ENCODE measurements at places on chromosomes 5 and 9.
A peak's percentile ranks its signal among the peaks of the same experiment; 100 is the strongest.

GRCh38 chr5:160769301-160769700 lies 82.7 kb downstream of the ATP10B start:
- peak; percentile 88 for DNase-seq

- no peak for DNase-seq
Measured at GRCh38 chr5:88836195-88836838, 46.7 kb downstream of the MEF2C start.

DNA sequence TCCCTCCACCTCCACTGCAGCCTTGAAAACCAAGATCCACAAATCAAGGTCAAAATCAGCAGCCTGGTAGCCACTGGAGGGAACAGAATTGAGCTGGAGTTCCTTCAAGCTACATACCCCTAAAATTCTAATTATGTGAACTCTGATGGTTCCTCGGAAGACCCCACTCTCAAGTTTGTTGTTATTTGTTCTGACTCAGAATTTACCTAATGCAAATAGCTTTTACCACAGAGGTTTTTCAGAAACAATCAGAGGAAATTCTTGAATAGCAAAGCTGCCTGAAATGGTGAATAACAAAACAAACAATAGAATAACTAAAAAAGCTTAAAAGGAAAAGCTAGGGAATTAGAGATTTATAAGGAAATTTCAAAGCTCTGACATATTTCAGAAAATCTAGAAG lies 220.0 kb downstream of the CDH18 start:
- no peak for DNase-seq

DNA sequence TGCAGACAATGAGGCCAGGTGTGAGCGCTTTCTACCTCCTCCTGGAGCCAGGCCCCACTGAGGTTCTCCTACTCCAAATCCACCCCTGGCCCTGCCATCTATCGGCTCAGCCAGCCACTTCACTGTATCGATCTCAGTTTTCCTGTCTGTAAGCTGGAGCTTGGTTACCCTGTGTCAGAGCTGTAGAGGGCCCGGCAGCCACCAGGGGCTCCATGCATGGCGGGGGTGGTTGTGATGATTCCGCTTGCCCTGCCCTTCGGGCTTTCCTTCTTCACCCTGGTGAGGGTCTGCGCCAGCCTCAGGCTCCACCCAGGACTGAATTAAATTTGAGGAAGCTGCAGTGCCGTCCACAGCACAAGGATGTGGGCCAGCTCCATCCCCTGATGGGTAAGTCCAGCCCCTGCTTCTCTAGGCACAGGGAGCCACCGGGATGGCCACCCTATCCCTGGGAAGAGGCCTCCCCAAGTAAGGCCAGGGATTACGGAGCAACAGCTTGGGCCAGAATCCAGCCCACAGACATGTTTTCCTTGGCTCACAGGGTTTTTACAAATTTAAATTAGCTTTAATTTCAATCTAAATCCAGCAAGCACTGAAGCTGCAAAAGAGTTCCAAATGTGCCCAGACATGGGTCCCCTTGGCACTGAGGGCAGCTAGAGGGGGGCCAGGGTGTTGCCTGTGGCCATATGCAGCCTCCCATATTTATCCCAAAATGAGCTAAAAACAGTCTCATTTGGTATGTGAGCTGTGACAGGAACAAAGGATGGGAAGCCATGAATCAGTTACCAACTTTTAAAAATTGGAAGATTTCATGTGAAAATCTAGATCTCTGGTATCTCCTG lies 89.1 kb upstream of the FBXW11 start:
- no peak for DNase-seq

DNA sequence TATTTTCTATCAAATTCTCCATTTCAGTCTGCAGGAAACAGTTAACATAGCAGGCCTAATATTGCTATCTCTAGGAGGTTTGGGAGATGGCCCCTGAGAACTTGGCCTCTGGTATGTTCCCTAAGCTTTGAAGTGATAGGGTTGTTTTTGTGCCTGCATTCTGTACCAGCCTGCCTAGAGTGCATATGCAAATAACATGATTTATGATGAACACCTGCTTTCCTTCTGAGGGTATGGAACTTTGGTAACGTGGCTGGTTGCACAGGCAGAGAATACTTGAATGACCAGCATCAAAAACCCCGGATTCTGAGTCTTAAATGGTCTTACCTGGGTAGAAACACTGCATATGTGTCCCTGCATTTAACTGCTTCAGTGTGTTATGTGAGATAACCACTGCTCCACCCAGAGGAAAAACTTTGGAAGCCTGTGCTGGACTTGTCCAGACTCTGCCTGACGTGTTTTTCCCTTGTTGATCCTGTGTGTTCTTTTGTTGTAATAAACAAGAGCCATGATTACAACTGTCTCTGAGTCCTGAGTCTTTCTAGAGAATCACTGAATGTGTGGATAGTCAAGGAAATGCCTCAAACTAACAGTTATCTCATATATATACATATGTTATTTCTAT lies 111.3 kb upstream of the ABCA1 start:
- peak; percentile 14 for DNase-seq

- DNase-seq = no peak
Measured at GRCh38 chr9:134437403-134438194, 111.3 kb downstream of the RXRA start.

DNA sequence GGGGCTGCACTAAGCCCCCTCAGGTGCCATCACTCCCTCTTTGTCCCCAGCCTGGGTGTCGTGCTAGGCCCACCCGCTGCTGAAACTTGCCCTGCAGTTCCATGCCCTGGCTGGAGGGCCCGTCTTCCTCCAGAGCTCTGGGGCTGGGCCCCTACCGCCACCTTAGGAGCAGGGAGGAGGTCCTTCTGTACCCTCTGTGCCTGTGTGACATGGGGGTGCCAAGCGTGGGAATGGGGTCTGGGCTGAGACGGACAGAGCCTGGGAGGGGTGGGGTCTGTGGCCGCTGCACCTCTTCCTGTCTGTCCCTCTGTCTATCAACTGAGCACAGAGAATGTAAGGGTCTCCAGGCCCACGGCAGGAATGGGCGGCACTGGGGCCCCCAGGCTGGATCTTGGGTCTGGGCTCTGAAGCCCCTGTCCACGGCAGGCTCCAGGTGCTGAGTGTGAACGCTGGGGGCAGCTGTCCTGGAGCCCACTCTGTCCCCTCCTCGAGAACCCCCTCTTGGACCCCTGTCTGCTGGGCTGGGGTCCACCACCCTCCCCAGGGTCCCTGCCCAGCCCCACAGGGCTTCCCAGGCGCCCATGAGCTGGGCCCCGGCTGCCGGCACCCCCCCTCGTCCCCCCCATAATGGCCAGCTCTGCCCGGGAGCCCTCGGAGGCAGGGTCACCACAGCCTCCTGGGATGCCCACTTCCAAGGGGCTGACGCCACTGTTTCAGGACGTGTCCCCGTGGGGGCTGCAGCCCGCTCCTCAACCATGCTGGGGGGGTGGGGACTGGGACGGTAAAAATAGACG lies 15.8 kb upstream of the NRARP start:
- no peak for DNase-seq

DNA sequence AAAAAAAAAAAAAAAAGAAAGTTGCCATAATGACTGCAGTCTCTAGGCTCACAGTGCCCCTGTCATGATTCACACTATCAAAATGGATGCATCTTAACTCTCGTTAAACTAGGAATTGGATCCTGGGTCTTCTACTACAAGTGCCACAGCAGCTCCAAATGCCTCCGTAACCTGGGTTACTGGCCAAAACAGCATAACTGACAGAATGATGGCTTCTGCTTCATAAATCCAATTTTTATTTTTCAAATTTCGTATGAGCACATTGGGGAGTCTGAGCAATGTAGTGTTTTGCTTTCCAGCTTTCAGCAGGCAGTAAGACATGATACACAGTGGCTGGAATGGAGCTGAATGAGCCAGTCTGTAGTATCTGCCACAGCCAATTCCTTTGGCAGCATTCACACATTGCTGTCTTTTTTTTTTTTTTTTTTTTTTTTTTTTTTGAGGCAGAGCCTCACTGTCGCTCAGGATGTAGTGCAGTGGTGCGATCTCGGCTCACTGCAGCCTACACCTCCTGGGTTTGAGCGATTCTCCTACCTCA lies 36.0 kb upstream of the NPM1 start:
- no peak for DNase-seq

- DNase-seq = no peak
Measured at GRCh38 chr9:25412646-25413045, 265.6 kb downstream of the TUSC1 start.

DNA sequence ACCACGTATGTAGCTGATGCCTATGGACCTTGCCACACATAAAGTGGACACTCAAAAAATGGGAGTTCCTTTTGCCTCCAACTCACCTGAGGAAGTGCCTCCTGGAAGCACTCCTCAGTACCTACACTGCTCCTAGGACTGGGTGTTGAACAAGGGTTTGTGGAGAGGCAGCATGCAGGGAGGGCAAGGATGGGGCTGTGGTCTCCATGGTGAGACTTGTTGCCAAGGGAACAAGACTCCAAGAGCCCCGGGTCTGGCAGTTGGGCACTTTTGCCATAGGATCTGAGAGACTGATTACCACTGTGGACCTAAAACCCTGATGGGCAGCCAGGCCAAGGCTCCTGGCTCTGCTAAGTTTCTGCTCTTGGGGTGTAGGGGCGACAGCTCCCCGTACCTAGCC lies 6.9 kb upstream of the NR5A1 start:
- DNase-seq = no peak

- no peak for DNase-seq
Measured at GRCh38 chr9:16832101-16832500, 38.4 kb downstream of the BNC2 start.

GRCh38 chr9:127104581-127105311 lies 17.7 kb downstream of the ANGPTL2 start:
- no peak for DNase-seq

GRCh38 chr9:109816490-109816889 lies 36.5 kb downstream of the PALM2AKAP2 start:
- DNase-seq = no peak

GRCh38 chr5:59209758-59210359 lies 627.0 kb downstream of the RAB3C start:
- DNase-seq = peak; percentile 62

- no peak for DNase-seq
Measured at GRCh38 chr9:133023117-133023890, 7.5 kb upstream of the GTF3C5 start.

DNA sequence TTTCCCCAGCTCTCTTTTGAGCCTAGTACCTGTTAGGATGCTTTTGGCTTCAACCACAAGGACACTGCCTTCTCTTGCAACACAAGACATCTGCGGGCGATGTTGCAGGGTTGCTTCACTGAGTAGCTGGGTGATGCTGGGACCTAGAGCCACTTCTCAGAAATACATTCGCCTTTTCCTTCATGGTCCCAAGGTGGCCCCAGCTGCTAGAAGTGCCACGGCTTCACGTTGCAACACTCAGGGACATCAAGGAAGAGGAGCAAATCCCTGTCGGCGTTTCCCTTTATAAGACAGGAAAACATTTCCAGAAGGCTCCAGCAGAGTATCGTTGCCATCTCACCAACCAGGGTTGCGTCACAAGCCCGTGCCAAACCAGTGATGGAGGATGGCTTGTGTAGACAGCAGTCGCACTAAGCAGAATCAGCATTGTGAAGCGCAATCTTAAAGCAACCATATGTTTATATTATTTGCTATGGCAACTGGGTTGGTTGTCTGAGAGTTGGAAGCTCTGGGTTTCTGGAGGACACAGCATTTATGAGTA lies 62.7 kb downstream of the ANKRD33B start:
- DNase-seq = no peak

DNA sequence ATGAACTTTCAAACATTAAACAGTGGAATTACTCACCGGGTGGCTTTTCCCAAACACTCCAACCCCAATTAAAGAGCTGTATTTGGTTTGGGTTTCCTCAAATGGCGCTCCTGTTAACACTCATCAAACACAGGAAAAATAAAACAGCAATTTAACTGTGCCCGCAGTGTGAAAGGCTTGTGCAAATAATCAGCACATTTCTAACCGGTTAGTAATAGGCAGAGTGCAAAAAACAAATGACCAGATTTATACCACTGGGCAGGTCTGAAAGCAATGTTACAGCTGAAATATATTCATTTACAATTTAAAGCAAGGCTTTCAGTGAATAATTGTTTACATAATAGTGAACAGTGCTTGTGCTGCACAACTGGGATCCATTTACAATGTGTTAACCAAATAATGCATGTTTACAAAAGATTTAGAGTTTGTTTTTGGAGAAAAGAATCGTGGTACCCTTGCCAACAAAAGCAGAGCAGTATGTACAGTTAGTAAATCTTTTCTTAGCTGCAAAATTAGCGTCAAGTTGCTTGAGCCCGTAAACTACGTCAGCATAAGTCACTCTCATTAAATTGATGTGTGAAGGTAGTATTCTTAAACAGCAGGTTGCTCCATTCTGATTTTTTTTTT lies 662.9 kb upstream of the ZNF608 start:
- DNase-seq = peak; percentile 57

GRCh38 chr9:106800701-106801270 lies 62.2 kb upstream of the ZNF462 start:
- DNase-seq = no peak

DNA sequence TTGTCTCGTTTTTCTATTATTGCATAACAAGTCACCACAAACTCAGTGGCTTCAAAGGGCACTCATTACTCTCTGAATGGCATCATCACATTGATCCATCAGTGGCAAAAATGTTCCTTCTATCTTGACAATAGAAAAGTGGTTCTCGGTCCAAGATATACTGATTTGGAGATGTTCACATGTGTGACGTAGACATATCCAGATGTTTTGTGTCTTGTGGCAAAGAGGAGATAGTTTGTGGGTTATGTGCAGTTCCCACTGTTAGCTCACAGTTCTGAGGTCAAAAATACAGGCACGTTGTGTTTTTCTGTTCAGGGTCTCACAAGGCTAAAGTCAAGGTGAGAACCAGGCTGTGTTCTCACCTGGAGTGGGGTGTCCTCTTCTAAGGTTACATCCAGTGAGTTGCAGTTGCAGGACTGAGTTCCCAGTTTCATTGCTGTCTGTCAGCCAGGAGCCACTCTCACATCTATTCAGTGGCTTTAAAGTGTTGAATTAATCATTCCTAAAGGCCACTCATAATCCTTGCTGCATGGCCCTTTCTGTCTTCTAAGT lies 55.3 kb downstream of the GAS1 start:
- DNase-seq = no peak

GRCh38 chr9:3479514-3480352 lies 46.1 kb downstream of the RFX3 start:
- no peak for DNase-seq

DNA sequence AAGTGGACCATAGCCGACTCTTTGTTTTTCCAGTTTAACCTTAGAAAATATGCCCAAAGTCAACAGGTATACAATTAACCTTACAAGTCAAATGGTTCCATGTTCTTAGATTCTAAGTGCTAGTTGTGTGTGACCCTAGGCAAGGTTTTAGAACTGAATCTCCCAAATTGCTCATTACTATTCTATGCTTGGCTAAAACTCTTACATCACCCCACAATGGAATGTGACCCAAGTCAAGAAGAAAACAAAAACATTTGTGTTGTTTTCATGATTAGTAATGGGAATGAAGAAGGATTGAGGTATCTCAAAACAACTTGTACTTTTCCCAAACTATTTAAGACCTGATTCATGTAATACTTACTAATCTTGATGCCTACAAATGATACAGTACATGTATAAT lies 159.2 kb downstream of the ARRDC3 start:
- no peak for DNase-seq

DNA sequence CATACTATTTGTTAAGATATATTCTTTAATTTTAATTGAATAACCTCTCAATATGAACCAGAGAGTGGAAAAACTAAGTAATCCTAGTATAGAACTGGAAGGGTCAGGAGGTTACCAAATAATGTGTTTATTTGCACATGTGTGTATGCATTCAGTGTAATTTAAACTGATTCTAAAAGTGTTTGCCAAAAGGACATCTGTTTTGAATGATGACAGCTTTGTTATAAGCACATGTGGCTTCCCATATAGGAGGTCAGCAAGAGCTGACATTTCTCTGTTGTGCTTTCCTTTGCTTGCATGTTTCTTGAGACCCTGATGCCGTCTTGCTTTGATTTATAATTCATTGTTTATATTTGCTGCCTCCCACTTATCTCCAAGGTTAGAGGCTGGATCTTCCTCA lies 383.4 kb downstream of the BRINP1 start:
- no peak for DNase-seq
